ENCODE measurements at places on chromosomes 13 and 19. TPM values are rescaled to one million over a fixed set of nuclear protein-coding genes. Genes with fewer than 3 reads are reported as not detected.

GRCh38 chr19:54616821-54617560 lies 13.3 kb upstream of the LILRB1 start:
- DNase-seq = no peak

DNA sequence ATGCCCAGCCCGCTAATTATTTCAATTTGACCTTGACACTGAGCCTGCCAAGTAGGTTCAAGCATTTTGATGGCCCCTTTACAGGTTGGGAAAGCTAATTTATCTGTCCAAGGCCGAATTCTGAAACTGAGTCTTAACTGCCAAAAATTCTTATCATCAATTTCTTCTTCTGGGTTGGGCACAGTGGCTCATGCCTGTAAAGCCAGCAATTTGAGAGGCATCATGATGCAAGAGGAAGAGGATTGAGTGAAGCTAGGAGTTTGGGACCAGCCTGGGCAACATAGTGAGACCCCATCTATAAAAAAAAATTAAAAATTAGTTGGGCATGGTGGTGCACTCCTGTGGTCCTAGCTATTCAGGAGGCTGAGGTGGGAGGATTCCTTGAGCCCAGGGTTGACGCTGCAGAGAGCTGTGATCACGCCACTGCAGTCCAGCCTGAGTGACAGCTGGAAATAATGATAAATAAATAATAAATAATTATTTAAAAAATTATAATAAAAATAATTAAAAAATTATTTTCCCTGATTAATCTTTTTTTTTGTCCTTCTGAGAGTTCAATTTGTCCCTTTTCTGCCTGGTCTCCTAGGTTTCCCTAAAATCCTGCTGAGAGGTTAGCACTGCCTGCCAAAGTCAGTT lies 1.3 kb upstream of the LDLR start:
- no peak for DNase-seq

DNA sequence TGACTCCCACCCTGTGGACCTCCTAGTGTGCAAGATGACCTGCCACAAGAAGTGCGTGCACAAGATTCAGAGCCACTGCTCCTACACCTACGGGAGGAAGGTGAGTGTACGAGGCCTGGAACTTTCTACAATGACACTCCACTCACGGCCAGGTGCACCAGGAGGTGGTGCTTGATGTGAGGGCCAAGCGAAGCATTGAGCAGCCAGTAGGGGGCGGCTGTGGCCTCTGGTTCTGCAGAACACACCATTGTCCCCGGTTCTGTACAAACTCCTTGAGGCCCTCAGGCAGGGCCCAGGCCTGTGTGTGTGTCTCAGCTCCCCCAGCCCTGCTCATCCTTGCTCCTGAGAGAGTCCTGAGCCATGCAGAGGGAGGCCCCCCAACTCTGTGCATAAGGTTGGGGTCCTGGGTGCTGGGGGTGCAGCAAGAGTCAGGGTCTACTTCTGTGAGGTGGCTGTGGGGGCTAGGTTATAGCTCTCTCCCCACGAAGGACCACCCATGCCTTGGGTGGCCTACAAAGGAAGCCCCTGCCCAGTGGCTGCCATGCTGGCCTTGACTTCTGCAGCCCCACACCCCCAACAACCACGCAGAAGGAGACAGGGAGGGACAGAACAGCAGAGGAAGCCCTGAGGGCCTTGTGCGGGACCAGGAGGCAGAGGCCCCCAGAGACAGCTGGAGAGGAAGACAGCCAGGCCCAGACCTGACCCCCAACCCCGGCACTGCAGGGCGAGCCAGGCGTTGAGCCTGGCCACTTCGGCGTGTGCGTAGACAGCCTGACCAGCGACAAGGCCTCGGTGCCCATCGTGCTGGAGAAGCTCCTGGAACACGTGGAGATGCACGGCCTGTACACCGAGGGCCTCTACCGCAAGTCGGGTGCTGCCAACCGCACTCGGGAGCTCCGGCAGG lies 9.7 kb upstream of the USE1 start:
- peak; percentile 75 for DNase-seq

GRCh38 chr19:16566161-16566560 lies 6.1 kb downstream of the SLC35E1 start:
- DNase-seq = no peak

DNA sequence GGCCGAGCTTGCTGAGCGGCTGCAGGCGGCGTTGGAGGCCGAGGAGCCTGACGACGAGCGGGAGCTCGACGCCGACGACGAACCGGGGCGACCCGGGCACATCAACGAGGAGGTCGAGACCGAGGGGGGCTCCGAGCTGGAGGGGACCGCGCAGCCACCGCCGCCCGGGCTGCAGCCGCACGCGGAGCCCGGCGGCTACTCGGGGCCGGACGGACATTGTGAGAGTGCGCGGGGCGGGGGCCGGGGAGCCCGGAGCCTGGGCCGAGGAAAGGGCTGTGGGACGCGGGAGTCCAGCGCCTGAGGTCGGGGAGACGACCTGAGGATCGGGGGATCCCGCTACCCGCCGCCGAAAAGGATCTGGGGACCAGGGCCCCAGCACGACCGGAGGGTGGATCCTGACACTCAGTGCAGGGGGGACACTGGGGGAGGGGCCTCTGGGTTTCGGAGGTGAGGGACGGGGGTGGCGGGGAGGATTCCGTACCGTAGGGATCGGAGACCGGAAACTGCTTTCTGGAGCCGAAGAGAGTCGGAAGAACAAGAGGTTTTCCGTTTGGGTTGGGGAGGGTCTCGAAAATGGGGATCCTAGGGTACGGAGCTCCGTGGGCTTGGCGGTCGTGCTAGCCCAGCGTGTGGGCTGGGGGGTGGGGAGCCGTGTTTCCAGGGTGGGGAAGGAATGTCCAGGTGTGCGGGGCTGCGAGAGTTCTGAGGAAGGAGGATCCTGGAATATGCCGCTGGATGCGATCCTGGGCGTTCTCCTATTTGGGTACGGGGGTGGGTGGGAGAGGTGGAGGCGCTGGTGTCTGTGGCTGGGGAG lies 616 bp downstream of the HNRNPUL1 start:
- DNase-seq = peak; percentile 72

DNA sequence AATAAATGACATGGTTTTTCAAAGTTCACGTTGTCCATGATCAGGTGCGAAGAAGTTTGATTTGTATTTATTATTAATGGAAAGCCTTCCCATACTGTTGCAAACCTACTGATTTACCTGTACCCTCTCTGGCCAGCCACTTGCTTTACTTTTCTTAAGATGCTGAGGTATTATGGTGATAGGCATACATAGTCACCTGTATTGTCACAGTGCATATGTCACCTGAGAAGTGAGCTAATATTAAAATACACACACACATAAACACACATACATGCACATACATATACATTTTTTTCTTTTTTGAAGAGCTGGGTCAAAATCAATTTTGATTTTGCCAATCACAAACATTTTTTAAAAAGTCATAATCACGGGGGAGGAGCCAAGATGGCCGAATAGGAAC lies 72.1 kb downstream of the RNASEH2B start:
- no peak for DNase-seq

GRCh38 chr13:55990631-55991030 lies 1150.1 kb upstream of the PRR20A start:
- DNase-seq = no peak

- no peak for DNase-seq
Measured at GRCh38 chr19:57317503-57317902, 2.8 kb upstream of the ZNF543 start.

DNA sequence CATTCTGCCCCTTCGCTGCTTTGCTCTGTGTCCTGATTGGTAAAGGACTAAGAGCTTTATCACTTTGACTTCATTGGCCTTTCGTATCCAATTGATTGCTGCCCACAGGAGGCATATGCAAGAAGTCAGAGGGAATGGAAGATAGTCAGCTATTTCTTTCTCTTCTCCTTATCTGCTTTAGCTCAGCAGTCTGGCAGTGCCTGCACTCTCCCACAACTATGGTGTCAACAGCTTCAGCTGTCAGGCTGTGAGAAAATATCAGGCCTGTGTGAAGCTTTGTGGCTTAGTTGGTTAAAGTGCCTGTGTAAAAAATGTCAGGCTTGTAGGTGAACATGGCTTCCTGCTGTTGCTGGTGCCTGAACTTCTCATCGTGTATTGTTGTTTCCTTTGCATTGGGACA lies 243.0 kb downstream of the PCDH17 start:
- DNase-seq = no peak

DNA sequence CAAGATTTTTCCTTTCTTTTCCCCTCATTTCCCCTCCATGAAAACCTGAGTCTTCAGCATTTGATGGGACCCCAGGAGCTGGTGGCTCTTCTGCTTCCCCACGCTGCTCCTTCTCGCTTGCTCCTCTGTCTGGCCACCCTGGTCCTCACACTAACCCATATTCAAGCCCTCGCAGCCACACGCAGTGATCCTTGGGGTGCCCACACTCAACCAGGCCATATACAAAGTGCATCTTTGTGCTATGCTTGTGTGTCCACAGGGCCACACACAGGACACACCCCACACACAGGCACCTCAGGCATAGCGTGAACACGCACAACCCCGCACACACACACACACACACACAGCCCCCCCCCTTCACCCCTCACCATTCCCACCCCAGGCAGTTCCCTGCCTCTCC lies 132.1 kb downstream of the URI1 start:
- DNase-seq = no peak

DNA sequence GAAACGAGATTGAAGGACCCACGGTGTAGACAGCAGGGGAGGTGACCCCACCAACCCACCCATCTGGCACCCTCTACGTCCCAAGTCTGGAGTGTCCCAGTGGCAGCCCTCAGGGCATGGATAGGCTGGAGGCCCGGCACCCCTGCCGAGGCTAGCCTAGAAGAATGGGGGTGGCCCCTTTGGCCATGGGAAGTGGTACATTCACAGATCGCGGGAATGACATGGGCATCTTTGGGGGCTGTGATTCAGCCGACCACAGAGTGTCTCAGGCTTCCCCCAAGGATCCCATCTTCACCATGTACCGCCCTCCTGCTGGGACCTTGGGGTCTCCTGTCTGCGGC lies 11.3 kb upstream of the MKNK2 start:
- DNase-seq = no peak

DNA sequence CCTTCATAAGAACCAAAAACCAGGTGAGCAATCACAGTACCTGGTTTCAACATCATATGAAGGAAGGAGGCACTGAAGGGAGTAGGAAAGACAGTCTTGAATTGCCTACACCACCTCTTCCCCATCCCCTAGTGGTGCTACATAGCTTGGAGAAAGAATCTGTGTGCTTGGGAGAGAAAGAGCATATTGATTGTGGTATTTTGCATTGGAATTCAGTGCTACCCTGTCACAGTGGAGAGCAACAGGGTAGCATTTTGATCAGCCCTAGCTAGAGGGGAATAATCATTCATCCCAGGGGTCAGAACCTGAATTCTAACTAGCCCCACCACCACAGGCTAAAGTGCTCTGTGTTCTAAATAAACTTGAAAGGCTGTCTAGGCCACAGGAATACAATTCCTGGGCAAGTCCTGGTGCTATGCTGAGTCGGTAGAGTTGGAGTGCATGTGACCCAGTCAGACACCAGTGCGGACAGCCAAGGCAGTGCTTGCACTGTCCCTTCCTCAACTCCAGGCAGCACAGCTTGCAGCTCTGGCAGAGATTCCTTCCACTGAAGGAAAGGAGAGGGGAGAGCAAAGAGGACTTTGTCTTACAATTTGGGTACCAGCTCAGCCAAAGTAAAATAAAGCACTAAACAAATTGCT lies 158.7 kb downstream of the VWA8 start:
- DNase-seq = no peak

DNA sequence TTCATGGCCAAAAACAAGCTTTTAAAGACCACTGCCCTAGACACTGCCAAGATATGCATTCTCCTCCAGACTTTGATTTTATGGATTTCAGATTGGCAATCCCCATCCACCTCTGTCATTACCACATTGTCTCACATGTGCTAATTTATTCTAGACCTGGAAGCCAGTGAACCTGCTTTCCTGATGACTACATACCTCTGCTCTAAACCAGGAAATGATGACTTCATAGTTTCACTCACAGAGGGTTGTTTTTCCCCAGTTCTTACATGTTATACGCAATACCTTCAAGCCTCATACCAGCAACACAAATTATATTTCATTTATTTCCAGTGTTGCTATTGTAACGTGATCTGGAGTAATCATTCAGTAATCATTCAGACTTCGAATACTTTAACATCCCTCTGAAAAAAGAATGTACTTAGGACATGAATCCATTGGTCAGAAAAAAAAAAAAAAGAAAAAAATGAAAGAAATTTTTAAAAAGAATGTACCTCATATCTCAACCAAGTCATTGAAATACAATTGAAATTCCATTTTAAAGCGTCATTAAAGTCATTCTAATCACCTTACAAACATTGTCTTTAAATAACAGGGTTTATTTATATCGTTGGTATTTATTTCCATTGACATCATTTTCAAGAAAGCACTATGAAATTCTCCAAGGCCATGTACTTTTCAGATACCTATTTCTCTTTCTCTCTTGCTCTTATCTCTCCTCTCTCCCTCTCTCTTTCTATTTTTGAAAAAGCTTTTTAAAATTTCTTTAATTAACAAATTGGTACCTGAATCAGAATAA lies 33.4 kb upstream of the KLF5 start:
- DNase-seq = no peak

DNA sequence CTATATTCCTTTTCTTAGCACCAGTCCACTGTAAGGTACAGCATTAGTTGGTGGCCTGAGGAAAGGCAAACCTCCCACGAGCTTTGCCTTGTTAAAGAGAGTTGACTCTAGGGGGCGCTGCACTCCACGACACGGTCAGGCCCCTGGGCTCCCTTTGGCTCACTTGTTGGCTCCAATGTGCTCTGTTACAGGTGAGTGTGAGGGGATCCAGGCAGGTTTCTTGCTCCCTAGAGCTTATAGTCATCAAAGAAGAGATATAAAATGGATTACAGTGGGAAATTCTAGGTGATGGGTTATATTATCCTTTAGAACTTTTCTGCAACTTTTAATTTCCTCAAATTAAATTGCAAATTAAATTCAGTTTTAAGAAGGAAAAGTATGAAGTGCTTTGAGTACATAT lies 3.7 kb downstream of the WDR87 start:
- peak; percentile 80 for DNase-seq

DNA sequence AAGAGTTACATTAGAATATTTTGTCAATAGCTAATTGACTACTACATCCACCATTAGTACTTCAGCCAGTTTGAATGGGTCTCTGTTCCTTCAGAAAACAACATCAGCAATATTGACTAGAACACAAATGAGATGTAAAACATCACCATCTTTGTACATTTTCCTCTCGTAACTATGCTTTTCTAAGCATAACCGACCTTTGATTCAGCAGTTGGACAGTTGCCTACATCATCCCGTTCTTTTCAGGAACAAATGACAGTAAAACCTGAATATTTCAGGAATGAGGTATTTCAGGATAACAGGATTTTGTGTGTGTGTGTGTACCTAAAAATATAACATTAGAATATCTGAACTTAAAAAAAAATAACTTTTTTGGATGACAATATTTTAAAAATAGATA lies 60.9 kb downstream of the STARD13 start:
- DNase-seq = no peak

GRCh38 chr19:38228491-38229439 lies 4.7 kb upstream of the DPF1 start:
- no peak for DNase-seq

DNA sequence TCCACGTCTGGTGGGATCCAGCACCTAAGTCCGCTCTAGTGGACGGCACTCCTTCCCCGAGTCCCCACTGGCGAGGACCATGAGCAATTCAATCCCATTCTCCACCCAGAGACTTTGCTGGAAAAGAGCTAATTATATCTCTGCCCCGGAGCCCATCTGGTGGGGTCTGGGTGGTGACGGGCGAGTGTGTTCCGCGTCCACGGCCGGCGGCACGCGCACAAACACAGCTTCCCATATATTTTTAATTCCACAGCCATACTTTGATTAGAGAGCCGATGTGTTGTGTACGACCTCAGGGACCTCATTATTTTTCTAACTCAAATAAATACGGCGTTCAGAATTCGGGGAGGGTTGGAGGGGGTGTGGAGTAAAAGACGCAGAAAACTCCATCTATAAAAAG lies 64.1 kb upstream of the ADGRE5 start:
- DNase-seq = no peak

Gene LHB
- not detected for total RNA-seq

Gene FXYD3
- total RNA-seq = not detected

Gene PRTN3
- 225 TPM for total RNA-seq

Gene SCEL
- not detected for total RNA-seq
